ENCODE measurements at places on chromosomes 1 and 21.

DNA sequence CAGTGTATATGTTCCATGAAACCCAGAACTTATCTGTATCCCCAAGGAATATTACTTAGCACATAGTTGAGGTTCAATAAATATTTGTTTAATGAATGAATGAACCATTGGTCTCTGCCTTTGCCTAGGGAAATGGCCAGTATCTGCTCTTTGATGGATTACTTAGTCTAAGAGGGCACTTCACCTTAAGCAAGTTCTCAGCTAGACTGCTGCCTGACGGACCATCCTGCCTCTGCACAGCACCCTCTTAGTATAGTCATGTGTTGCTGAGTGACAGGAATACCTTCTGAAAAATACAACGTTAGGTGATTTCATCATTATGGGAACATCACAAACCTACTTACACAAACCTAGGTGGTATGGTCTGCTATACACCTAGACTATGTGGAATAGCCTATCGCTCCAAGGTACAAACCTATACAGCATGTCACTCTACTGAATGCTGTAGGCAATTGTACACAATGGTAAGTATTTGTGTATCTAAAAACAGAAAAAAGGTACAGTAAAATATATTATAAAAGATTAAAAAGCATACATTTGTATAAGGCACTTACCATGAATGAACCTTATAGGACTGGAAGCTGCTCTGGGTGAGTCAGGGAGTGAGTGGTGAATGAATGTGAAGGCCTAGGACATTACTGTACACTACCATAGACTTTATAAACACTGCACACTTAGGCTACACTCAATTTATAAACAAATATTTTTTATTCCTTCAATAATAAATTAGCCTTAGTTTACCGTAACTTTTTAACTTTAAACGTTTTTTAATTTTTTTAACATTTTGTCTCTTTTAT lies 83.7 kb upstream of the LRRC8D start:
- no peak for DNase-seq

DNA sequence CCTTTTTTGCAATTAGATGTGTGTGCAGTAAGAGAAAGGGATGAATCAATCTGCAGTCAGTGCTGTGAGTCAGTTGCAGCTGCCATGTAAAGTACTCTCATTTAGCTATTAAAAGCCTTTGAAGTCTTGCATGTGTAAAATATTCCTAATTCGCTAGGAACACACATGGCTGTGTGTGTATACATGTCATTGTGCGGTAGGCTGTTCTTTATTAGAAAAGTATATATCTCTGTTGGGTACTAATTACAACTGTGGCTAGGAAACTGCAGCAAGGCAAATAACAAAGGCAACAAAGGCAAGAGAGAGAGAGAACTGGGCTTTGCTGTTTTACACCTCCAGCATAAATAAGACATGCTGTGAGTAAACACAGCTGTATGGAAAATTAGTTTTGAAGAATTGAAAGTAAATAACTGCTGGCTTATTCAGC lies 41.7 kb downstream of the EPB41 start:
- no peak for DNase-seq

- DNase-seq: no peak
Observed at GRCh38 chr1:154323493-154323892, 1.8 kb upstream of the ATP8B2 start.

GRCh38 chr21:27346041-27346448 lies 379.2 kb upstream of the ADAMTS5 start:
- no peak for DNase-seq

DNA sequence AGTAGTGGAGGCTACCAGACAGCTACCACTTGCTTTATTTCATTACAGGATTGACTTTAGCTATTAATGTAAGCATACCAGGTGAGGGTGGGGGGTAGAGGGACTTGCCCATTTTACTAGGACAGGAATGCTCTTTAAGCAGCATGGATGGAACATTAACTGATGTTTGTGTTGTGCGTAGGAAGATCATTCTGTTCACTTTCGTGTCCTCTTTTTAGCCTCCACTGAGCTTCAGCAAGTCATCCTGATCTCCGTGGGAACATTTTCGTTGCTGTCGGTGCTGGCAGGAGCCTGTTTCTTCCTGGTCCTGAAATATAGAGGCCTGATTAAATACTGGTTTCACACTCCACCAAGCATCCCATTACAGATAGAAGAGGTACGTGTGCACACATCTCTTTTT lies 29.3 kb downstream of the IFNGR2 start:
- no peak for DNase-seq

GRCh38 chr1:146036241-146036964 lies 14.9 kb upstream of the HJV start:
- DNase-seq: no peak
